Activated T-helper 1 cell treated with anti-CD3 and anti-CD28 coated beads, Interleukin-12 subunit alpha, Interleukin-12 subunit beta, Interleukin-2, Interleukin-4 antibody, amounts not matched to agents 30 ng/mL and 10 ng/mL and 1 ng/mL, durations not matched to agents 14 hours and 24 hours and 36 hours (primary cell): ENCODE measurements at places on chromosomes 3 and 15. TPM values are rescaled to one million over a fixed set of nuclear protein-coding genes. Genes with fewer than 3 reads are reported as not detected.

FBXO40 gene
- not detected in 2 replicates for total RNA-seq

WDR82 gene
- 105 and 107 TPM in 2 replicates for total RNA-seq

DCP1A gene
- total RNA-seq, result 46.3 and 48.6 TPM in 2 replicates

TRH gene
- total RNA-seq, result not detected in 2 replicates

GP5 gene
- 0.27 and 0.31 TPM in 2 replicates for total RNA-seq

CISH gene
- 334 and 341 TPM in 2 replicates for total RNA-seq

CIB2 gene
- total RNA-seq, result 1.2 and 1.9 TPM in 2 replicates

CNTN3 gene
- total RNA-seq, result not detected in 2 replicates

PIERCE2 gene
- total RNA-seq, result not detected in 2 replicates

ECE2 gene
- not detected in 2 replicates for total RNA-seq

CLDN18 gene
- not detected in 2 replicates for total RNA-seq

THUMPD3 gene
- 61.4 and 62.4 TPM in 2 replicates for total RNA-seq

LSAMP gene
- total RNA-seq, result not detected in 2 replicates

ACTC1 gene
- total RNA-seq, result not detected in 2 replicates

NUTM1 gene
- total RNA-seq, result not detected in 2 replicates

CYP1A2 gene
- total RNA-seq, result not detected in 2 replicates

NAALADL2 gene
- total RNA-seq, result not detected in 2 replicates

HDC gene
- total RNA-seq, result 2.1 and 2.4 TPM in 2 replicates

PTX3 gene
- total RNA-seq, result not detected in 2 replicates

SST gene
- total RNA-seq, result not detected in 2 replicates

ERICH6 gene
- total RNA-seq, result not detected in 2 replicates

DNAH12 gene
- total RNA-seq, result 0.17 TPM in 1 of 2 replicates, not detected in the other

CP gene
- not detected in 2 replicates for total RNA-seq

TIMP4 gene
- total RNA-seq, result 0.12 TPM in 1 of 2 replicates, not detected in the other

IL17RB gene
- total RNA-seq, result 0.91 and 1.2 TPM in 2 replicates

SLC27A2 gene
- total RNA-seq, result 78.0 and 78.7 TPM in 2 replicates

ISL2 gene
- 1.3 TPM in 2 replicates for total RNA-seq

ALDH1A3 gene
- not detected in 2 replicates for total RNA-seq

LRRC2 gene
- total RNA-seq, result not detected in 2 replicates

SKOR1 gene
- 0.21 TPM in 1 of 2 replicates, not detected in the other for total RNA-seq

GMPPB gene
- total RNA-seq, result 49.1 and 49.2 TPM in 2 replicates

PLA2G4F gene
- total RNA-seq, result not detected in 2 replicates
